ENCODE measurements at places on chromosomes 6 and 20. TPM values are rescaled to one million over a fixed set of nuclear protein-coding genes. Genes with fewer than 3 reads are reported as not detected.

The ZMYND8 gene
- 72.6 TPM for total RNA-seq

- no peak for DNase-seq
- H3K27me3 ChIP-seq: no peaks in the 10 kb centered on the region
- no peaks in the 10 kb centered on the region for H3K36me3 ChIP-seq
- H3K27ac ChIP-seq: no peak overlapping the region
Measured at GRCh38 chr20:23459461-23460150, 6.9 kb upstream of the CST11 start.

- H3K4me3 ChIP-seq: no peak overlapping the region
- H3K4me1 ChIP-seq: no peaks in the 10 kb centered on the region
- no peak overlapping the region for H3K27ac ChIP-seq
- no peak for DNase-seq
- no peaks in the 10 kb centered on the region for H3K36me3 ChIP-seq
Measured at GRCh38 chr6:104325341-104326172, 534.2 kb downstream of the HACE1 start.

DNA sequence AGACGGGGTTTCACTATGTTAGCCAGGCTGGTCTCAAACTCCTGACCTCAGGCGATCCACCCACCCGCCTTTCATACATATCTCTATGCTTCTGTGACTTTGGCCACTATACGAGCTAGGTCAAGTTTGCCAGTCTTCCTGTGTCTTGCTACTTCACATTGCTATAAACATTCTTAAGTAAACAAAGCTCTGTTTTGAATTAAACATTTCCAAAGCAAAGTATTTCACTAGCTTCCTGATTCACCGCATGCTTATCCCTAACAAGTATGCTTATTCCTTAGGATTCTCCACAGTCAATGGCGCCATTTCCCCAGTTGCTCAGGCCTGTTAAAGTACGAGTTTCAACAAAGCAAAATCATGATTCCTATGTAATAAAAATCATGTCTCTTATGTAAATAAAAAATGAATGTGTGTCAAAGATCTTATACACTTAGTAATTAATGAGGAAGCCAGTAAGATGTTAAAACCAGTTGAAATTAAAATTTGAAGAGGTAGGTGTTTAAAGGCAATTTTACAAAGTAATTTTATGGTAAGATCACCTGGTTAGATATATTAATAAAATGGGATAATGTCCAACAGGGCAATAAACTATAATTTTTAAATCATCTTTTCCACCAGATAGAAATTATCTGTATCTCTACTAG lies 88.5 kb downstream of the PRKN start:
- no peaks in the 10 kb centered on the region for H3K4me1 ChIP-seq
- no peaks in the 10 kb centered on the region for H3K36me3 ChIP-seq
- no peak for DNase-seq
- no peaks in the 10 kb centered on the region for H3K27me3 ChIP-seq
- no peak overlapping the region for H3K4me3 ChIP-seq
- H3K27ac ChIP-seq: no peak overlapping the region

DNA sequence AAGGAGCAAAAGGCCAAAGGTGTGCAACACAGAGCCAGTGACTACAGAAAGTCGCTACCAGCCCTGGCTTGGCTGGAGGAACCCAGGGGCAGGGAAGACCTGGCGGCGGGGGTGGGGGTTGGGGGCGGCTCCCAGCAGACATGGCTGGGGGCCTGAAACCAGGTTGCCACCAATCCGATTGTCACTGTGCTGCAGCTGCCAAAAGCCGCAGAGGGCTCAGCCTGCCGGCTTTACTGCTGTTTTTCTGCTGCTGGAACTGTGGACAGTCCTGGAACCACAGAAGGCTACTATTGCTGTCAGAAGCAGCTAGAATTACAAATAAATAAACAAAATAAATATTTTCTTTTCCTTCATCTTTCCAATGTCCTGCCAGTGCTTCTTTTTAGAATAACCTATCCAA lies 25.7 kb upstream of the OGFRL1 start:
- no peaks in the 10 kb centered on the region for H3K36me3 ChIP-seq
- no peaks in the 10 kb centered on the region for H3K27me3 ChIP-seq
- DNase-seq: no peak
- no peak overlapping the region for H3K4me3 ChIP-seq

The LHFPL5 gene
- not detected for total RNA-seq

Measured in natural killer cell (primary cell).